NCI-H510A (cell line): ENCODE measurements at places on chromosomes 2 and 18.

GRCh38 chr2:54866179-54866578 is 142.7 kb downstream of the EML6 start:
- no peak for DNase-seq

DNA sequence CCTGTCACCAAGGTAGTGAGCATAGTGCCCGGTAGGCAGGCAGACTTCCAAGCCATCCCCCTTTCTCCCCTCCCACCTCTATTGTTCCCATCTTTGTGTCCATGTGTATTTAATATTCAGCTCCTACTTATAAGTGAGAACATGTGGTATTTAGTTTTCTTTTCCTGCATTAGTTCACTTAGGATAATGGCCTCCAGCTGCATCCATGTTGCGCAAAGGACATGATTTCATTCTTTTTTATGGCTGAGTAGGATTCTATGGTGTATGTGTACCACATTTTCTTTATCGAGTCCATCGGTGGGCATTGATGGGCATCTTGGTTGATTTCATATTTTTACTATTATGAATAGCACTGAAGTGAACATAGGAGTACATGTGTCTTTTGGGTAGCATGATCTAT is 35.3 kb downstream of the MMADHC start:
- DNase-seq: no peak

- DNase-seq: no peak
Observed at GRCh38 chr18:41197967-41198366, 757.1 kb upstream of the PIK3C3 start.

DNA sequence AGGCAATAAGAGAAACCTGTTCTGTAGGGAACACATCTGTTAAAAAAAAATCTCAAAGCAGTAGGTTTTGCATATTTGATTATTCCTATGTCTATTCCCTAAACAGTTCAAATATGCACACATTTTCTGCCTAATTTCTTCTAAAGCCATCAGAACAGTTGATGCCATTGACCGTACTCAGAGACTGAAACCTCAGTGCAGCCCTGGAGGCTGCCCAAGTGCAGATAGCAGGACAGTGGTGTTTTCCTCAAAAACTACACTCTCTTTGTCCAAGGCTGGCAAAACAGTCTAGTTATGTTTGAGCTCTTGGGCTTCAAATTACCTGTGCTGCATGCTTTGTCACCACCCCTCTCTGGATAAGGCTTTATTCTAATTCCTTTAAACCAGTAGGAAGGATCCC is 23.3 kb upstream of the NFE2L2 start:
- no peak for DNase-seq

DNA sequence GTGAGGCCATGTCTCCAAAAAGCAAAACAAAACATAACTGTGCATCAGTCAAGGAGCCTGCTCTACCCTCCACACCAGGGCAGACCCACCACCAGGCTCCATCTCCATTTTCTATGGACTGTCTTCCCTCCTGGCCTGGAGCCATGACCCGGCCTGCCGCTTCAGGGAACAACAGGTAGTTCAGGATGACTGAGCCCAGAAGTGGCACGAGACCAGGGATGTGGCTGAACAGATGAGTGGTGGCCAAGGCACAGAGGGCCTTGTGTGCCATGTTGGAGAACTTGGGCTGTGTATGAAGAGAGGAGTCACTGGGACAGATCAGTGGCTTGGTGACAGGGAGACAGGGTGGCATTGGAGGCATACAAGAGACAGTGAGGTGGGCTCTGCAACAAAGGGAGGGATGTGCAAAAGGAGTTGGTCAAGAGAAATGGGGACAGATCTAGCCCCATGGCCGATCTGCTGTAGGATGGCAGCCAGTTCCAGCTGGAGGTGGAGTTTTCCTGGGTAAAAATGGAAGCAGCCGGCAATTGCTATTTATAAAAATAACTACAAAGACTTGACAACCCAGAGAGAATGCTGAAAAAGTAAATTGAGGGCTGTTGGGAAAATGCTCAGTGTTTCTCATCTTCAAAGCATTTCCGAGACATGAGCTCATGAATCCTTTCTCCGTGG is 35.0 kb downstream of the TMEM177 start:
- peak; percentile 39 for DNase-seq

GRCh38 chr2:167599219-167599618 is 648.2 kb downstream of the STK39 start:
- no peak for DNase-seq

- DNase-seq: no peak
Observed at GRCh38 chr2:46195819-46196218, 101.4 kb upstream of the EPAS1 start.

DNA sequence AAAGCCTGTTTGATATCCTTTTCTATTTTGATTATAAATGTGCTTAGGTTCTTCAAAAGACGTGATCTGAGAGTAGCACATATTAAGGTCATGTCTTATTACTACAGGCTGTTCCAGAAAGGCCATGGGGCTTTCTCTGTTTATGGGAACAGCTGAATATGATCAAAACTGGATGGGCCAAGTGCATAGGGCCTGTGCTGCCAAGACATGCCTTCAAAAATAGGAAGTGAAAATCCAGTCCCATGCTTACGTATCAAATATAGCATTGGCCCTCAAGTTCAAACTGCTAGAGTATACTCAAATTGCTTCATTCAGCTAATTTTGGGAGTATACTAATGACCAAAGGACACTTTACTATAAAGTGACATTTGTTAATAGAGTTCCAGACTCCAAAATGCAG is 24.1 kb downstream of the SLC25A52 start:
- DNase-seq: no peak

- no peak for DNase-seq
Observed at GRCh38 chr18:75656563-75657247, 229.2 kb upstream of the SMIM21 start.

DNA sequence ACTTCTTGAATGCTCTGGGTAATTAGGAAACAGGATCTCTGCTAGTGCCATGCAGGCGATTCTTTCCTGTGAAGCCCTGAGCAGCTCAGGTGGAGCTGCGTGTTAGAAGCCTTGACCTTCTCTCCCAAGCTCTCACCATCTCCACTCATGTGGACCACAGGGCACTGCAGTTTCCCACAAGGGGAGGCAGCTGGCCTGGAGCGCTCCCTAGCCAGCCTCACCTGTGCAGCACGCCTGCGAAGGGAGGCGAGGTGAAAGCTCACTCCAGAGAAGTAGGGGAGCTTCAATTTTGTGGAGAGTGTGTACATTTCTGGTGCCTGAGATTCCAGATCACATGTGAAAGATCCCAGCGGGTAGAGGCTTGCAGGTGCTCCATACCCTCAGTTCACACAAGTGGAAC is 11.1 kb upstream of the HES6 start:
- DNase-seq: no peak

GRCh38 chr2:62151306-62151638 is 44.6 kb upstream of the B3GNT2 start:
- DNase-seq: no peak

- DNase-seq: no peak
Observed at GRCh38 chr2:64881037-64881492, 108.1 kb upstream of the SLC1A4 start.

DNA sequence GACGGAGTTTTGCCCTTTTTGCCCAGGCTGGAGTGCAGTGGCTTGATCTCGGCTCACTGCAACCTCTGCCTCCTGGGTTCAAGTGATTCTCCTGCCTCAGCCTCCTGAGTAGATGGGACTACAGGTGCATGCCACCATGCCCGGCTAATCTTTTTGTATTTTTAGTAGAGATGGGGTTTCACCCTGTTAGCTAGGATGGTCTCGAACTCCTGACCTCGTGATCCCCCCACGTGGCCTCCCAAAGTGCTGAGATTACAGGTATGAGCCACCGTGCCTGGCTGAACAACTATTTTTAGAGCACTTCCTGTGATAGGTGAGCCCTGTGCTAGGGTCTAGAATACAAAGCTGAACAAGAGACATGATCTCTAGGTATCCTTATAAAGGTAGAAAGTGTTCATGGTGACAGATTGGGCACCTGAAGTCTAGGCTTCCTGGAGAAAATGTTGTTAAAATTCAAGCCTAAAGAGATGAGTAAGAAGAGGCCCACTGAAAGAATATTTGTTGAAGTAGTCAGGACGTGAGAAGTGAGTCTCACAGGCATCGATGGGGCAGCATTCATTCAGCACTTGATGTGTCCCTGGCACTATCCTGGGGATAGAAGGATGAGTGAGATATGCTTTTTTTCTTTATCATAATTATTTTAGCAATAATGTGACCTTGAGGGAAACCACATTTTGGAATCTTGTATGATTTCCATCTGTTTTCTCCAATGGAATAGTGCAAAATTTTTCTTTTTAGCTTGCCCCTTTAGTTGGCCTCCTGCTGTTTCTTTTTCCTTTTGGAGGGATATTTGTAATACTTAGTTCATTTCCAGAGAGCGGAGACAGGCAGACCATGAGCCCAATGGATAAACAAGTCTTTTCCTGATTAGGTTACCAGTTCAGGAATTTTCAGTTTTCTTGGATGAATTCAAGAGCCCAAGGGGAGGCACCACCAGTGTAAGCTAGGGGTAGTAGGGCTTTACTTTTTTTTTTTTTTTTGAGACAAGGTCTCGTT is 5.1 kb downstream of the ZNF236 start:
- no peak for DNase-seq

- DNase-seq: no peak
Observed at GRCh38 chr2:9030841-9031240, 27.4 kb upstream of the MBOAT2 start.

DNA sequence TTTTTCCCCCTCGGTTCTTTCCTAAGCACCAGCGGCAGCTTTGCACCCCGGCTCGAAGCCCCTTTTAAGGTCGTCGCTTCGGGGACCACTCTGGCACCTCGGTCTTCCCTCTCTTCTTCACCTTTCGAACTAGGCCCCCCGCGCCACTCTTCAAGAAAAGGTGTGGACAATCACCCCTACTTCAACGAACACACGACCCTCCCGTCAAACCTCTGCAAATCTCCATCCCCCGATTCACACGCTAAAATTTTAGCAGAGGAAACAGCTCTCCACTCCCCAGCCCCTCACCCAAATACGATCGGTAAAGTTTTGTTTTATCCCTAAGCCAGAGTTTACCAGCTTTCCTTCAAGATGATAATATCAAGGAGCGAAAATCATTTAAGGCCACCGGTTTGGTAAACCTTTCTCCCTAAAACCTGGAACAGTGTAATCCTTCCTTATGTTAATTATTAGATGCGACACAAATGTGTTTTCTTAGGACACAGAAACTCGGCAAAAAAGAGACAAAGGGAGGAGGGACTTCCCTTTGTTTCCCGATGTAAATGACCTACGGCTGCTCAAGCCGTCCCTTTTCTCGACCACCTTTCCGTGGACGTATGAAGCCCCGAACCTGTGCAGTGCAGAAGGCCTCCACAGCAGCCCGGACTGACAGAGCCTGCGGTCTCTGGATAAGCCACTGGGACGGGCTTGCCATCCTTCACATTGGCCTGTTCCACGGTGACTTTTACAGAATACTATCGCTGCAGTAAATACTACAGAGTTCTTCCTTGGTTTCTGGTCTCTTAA is 85.2 kb downstream of the RBMS1 start:
- DNase-seq: no peak

DNA sequence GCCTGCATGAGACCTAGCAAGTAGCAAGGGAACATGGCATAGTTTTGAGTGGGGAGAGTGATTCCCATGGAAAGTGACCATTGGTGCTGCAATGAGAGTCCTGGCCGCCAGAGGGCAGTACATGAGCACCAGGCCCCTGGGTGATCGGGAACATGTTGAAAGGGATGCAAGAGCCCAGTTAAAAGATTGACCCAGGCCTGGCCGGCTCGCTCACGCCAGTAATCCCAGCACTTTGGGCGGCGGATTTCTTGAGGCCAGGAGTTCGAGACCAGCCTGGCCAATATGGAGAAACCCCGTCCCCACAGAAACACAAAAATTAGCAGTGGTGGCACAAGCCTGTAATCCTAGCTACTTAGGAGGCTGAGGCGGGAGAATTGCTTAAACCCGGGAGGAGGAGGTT is 22.2 kb downstream of the FAP start:
- no peak for DNase-seq

DNA sequence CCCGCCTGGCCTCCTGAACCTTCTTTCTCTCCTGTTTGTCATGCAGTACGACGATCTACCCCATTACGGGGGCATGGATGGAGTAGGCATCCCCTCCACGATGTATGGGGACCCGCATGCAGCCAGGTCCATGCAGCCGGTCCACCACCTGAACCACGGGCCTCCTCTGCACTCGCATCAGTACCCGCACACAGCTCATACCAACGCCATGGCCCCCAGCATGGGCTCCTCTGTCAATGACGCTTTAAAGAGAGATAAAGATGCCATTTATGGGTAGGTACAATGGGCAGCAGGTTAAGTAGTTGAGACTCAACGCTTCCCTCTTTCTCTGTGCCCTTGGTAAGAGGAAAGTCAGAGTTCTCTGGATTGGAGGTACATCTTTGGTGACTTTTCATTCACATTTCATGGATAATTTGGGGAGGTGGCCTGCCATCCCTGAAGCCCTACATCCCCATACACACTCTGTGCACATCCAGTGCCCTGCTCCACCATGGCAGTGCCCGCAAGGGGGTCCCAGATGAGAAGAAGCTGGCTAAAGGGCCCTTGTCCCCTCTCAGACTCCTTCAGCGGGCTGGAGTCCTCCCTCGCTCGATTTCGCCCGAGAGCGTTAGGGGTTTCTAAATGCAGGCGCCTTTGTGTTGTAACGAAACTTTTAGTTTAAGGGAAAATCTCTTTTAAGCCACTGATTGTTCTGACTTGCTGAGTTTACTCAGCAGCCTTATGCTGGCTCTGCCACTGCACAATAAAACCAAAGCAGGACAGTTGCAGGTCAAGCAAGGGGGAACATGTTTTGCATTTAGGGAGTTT is 3.0 kb downstream of the MEIS1 start:
- DNase-seq: no peak

DNA sequence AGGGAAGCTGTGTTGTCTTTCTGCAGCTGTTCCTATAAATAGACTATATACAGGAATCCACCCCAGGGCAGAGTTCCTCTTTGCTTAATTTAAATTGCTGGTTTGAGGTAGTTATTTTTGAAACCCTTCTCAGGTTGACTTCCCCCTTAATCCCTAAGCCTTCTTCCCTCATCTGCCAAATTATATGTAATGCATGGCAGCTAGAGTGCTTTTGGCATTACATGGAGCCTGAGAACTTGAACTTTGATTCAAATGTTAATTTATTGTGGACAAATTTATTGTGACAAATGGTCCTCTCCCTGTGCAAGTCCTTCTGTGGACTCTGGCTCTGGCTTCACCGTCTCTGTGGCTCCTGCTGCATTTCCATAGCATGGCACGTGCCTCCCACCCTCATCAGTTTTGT is 29.2 kb downstream of the MYO1B start:
- no peak for DNase-seq

DNA sequence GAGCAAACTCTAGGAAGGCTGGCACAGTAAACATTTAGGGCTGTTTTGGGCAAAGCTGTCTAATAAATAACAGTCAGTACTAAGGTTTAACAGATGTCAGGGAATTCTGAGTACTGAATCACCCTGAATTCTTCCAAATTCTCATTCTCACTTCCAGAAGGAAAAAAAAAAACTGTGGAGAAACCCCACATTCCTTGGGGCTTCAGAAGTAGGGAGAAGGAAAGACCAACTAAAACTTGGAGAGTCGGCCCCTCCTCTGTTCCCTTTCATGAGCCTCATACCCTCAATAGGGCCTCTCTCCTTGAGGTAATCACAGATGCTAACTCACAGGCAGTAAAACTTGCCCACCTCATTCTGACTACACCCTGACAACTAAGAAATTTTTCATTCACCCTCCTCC is 62.1 kb downstream of the CCDC148 start:
- no peak for DNase-seq

- no peak for DNase-seq
Observed at GRCh38 chr2:157269922-157270321, 12.4 kb downstream of the GALNT5 start.

GRCh38 chr18:8895987-8896619 is 190.7 kb downstream of the MTCL1 start:
- DNase-seq: no peak
